ENCODE measurements at places on chromosomes 12 and 14.

GRCh38 chr12:3168223-3169221 is 91.3 kb downstream of the TSPAN9 start:
- peak; percentile 92 for DNase-seq

- peak; percentile 75 for DNase-seq
These were observed 45.8 kb downstream of the CCER1 start for GRCh38 chr12:90909069-90909770.

- peak; percentile 45 for DNase-seq
These were observed 36.8 kb downstream of the SARNP start for GRCh38 chr12:55780685-55781084.

- DNase-seq = peak; percentile 91
These were observed 102.5 kb downstream of the FGD4 start for GRCh38 chr12:32501835-32502333.

- no peak for DNase-seq
These were observed 525.8 kb downstream of the FSCB start for GRCh38 chr14:43981135-43981768.

DNA sequence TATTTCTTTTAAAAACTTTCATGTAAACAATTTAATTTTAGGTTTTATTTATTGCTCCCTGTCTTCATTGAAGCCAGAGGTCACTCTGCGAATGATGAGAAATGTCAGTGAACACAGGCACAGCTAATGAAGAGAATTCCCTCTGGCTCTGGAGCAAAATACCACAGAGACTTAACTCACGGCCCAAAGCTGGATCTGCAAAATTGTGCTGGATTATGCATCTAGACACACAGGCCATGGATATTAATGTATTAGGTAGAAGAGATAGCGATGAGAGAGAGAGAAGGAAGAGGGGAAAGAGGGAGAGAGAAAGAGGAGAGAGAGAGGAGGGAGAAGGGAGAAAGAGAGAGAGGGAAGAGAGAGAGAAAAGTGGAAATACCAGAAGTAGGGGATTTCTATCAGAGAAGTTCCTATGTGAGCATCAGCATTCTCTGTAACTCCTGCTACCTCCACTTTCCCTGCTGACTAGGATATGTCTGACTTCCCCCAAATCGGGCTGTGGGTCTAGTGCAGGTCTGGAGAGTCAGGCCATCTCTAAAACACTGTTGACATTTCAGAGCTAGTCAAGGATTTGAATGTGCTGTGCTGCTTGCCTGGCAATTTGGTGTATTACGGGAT is 3.7 kb downstream of the ARHGDIB start:
- no peak for DNase-seq

All from fibroblast of pulmonary artery (primary cell).